NCI-H524 treated with DMSO at 0.1 percent for 48 hours (cell line): ENCODE measurements at places on chromosomes 12 and 14.

DNA sequence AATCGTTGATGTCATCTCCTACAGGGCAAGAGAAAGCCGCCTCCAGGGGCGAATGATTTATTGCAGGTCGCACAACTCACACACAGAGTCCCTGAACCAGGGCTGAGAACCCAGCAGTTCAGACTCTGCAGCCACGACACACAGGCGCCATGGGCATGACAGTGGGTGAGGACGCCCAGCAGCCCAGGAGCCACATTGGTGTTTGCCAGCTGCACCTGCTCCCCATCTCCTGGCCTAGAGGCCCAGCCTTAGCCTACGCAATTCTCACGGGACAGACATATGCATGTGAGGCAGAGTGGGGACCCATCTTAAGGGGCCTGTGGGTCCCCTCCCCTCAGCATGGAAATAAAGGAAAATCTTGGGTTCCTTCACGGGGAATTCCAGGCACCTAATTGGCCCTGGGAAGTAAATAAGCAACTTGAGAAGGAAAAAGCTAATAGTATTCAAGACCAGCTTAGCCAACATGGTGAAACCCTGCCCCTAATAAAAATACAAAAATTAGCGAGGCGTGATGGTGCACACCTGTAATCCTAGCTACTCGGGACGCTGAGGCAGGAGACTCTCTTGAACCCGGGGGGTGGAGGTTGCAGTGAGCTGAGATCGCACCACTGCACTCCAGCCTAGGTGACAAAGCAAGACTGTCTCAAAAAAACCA lies 69.3 kb downstream of the RIMBP2 start:
- no peak for DNase-seq

DNA sequence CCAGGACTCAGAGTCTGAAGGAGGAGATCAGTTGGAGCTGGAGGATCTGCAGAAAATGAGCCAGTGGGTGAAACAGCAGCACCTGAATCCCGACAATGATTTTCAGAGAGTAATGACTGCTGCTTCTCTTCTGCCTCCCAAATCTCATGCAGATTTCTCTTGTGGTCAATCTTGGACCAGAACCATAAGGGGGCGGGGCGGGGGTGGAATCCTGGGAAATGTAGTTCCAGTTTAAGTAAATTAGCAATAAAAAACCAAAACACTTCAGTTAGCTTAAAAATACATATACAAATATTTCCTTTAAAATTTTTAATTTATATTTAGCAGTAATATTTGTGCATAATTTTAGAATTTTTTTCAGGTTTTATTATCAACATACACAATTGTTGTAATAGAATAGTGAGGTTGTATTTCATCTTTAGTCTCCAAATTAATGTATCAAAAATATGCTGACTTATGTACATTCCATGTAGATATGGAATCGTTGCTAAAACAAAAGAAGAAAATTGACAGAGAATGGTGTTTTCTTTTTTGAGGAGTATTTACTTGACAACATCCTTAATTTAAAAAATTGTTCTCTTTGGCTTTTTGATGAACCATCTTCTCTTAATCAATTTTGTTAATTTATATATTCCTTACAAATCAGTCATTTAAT lies 223.5 kb upstream of the SYT10 start:
- no peak for DNase-seq

GRCh38 chr14:54177641-54178621 lies 218.9 kb upstream of the CDKN3 start:
- DNase-seq: no peak

GRCh38 chr12:126727218-126728075 lies 1539.5 kb upstream of the TMEM132C start:
- no peak for DNase-seq

- DNase-seq: no peak
Measured at GRCh38 chr14:99513183-99513694, 32.0 kb downstream of the CCNK start.

GRCh38 chr12:2902272-2902880 lies 11.7 kb downstream of the TULP3 start:
- no peak for DNase-seq

- no peak for DNase-seq
Measured at GRCh38 chr14:64508215-64508776, 3.7 kb downstream of the ZBTB1 start.

DNA sequence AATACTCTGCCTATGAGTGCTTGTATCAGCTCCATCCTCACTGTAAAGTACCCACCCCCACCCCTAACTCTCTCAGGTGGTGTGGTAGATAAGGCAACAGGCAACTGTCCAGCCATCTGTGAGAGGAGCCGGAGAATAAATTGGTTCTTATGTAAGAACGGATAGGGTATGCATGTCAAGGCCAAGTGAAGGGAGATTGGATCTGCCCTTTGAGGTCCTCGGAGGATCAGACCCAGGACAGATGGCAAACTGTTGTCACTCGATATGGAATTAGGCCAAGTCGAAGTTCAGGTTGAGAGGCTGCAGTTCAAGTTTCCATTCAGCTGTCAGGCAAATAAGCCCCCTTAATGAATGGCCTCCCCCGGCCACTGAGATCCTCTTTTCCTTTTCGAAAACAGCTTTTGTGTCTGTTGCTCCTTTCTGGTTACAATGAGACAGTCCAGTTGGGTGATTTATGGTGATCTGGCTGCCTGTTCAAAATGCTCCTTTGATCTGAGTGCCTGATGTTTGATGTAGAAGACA lies 120.3 kb downstream of the VRK1 start:
- DNase-seq: peak; percentile 100

- no peak for DNase-seq
Measured at GRCh38 chr12:88562846-88563582, 17.3 kb downstream of the KITLG start.

DNA sequence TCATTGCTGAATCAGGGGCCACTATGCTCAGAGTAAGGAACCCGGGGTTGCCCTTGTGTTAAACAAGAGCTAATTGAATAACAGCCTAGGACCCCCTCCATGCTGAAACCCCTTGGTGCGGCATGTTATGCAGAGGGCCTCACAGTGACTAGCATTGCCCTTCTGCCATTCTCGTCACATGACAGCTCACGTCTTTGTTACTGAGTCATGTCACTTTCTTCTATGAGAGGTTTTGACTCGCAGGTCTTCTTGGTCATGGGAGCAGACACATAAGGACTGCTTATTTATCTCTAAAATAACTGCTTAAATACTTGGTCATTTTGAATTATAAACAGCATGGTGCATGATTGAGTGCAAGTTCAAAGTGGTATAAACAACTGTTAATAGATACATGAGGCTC lies 24.9 kb downstream of the TCTN1 start:
- no peak for DNase-seq

GRCh38 chr12:47134005-47134404 lies 54.2 kb upstream of the AMIGO2 start:
- no peak for DNase-seq

DNA sequence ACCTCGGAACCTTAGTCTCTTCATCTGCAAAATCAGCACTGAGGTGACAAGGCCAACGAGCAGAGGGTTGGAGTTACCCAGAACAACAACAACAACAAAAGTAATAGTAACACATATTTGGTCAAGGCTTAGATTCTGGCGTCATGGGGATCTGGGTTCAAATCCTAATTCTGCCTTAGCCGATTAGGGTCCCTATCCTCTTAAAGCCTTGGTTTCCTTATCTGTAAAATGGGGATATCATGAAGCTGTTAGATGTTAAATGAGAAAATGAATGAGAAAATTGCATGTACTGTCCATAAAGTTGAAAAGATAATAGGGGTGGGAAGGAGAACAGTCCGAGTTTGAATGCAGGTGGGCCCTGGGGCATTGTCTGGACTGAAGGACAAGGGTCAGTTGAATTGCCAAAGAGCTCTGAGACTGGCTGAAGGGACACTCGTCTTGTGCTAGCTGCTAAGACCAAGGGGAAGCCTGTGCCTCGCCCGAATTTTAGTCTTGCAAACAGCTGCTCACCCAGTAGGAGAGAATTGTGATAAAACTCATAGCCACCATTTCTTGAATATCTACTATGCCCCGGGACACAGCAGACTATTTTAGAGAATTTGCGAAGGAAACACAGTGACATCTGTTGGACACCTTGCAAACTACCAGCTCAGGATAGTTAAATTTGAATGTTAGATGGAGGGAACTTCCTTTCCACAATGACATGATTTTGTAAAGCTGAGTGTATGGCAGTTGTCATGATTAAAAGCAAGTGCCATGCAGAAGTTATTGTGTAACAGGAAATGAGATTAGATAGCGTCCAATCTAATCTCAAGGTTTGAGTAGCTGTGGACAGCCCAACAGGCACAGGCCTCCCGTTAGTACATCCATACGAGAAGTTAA lies 6.8 kb upstream of the HNF1A start:
- DNase-seq: no peak

DNA sequence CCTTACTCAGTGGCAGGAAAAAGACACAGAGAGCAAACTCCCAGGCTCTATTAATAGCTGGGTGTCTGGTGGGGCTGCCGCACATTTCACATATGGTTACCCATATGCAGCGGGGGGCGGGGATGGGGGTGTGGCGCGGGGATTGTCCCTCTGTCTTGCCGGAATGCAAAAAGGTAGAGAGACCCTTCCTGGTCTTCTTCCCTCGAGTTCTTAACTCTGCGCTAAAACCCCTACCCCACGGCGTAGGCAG lies 1.7 kb downstream of the PRMT8 start:
- DNase-seq: no peak

- no peak for DNase-seq
Measured at GRCh38 chr12:27711317-27711682, 668 bp downstream of the MRPS35 start.

GRCh38 chr14:79417961-79418360 lies 793.3 kb downstream of the DIO2 start:
- no peak for DNase-seq

DNA sequence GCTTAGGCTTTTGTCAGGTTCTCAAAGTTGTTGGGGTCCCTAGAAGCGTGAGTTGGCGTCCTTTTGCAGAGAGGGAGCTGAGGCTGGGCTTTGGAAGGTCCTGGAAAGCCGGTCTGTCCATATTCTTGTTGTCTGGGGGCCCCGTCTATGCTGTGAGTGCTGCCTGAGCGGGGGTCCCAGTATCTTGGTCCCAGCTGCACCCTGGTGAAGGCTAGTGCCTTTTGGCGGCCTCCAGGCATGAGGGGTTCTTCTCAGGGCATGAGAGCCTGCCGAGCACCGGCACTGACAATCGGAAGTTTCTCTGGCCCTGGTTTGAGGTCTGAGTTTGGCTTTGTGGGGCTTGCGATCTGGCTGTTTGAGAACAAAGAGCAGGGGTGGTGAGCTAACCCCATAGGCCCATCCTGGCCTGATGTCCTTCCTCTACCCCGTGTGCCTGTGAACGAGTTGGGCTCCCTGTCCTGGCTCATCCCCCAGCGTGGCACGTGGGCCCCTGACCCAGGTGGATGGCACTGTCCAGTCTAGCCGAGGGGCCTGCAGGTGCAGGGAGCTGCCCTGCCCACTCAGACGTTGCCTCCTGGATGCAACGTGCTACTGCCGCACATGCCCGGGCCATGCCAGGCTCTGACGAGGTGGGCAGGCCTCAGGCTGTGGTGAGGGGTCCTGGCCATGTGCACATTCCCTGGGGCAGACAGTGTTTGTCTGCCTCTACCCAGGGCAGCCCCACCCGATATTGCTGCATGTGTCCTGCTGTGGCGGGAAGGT lies 3.9 kb downstream of the CEP170B start:
- no peak for DNase-seq

- DNase-seq: no peak
Measured at GRCh38 chr12:110171636-110172035, 47.5 kb downstream of the IFT81 start.

GRCh38 chr12:6367065-6367968 lies 8.0 kb downstream of the SCNN1A start:
- DNase-seq: no peak

- DNase-seq: no peak
Measured at GRCh38 chr14:82060219-82060618, 526.6 kb upstream of the SEL1L start.

DNA sequence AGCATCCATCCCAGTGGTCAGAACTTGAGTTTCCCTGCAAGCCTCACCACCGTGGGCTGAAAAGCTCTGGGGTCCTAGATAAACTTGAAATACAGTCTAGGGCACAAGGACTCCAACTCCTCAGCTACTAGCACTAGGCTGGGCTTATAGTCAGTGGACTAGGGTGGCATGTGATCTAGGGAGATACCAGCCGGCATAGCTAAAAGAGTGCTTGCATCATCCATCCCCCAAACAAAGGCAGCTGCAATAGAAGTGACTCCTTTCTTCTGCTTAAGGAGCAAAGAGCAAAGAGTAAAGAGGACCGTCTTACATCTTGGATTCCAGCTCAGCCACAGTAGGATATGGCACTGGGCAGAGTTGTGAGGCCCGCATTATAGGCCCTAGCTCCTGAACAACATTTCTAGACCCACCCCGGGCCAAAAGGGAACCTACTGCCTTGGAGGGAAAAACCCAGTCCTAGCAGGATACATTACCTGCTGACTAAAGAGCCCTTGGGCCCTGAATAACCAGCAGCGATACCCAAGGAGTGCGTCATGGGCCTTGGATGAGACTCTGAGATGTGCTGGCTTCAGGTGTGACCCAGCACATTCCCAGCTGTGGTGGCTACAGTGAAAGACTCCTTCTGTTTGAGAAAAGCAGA lies 17.9 kb upstream of the SOS2 start:
- DNase-seq: no peak

GRCh38 chr12:86134561-86134960 lies 121.6 kb downstream of the MGAT4C start:
- no peak for DNase-seq

- no peak for DNase-seq
Measured at GRCh38 chr12:6088921-6089747, 35.3 kb downstream of the VWF start.

GRCh38 chr12:49545815-49546214 lies 7.0 kb downstream of the KCNH3 start:
- no peak for DNase-seq

- no peak for DNase-seq
Measured at GRCh38 chr12:32139064-32139421, 32.4 kb downstream of the BICD1 start.

DNA sequence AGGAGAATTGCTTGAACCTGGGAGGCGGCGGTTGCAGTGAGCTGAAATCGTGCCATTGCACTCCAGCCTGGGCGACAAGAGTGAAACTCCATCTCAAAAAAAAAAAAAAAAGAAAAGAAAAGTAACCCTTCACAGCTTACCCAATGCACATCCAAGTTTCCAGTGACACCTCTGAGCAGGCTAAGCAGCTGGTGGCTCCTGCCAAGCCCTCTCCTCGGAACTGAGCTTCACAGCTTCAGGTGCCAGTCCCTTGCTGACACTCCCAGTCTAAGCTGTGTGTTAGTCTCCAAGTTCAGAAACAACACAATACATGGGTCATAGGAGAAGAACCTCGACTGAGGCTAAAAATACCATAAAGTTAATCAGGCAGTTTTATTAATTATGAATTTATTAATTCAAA lies 7.9 kb downstream of the CD9 start:
- DNase-seq: no peak

- no peak for DNase-seq
Measured at GRCh38 chr12:116137318-116137717, 140.2 kb downstream of the MED13L start.

GRCh38 chr12:67320614-67321295 lies 51.6 kb downstream of the CAND1 start:
- no peak for DNase-seq
